ENCODE measurements at places on chromosomes 2 and 18.

- no peak for DNase-seq
These were observed 32.9 kb downstream of the LOXHD1 start for GRCh38 chr18:46624127-46624526.

DNA sequence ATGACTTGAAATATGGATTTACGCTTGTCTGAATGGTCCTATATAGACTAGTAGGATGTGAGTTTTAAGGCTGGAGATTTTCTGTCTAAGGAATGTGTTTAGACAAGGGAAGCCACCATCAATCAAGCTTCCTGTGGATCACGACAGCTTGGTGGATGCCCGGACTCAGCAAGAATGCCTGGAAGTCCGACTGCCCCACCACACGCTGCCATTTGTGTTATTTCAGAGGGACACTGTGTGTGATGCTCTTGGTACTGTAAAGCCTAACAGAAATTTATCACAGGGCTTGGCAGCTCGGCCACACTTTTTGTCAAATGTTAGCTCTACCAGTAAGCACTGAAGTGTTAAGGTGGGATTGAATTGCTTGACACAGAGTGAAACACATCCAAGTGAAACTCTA, 127.1 kb upstream of the CDH7 start:
- DNase-seq = no peak

DNA sequence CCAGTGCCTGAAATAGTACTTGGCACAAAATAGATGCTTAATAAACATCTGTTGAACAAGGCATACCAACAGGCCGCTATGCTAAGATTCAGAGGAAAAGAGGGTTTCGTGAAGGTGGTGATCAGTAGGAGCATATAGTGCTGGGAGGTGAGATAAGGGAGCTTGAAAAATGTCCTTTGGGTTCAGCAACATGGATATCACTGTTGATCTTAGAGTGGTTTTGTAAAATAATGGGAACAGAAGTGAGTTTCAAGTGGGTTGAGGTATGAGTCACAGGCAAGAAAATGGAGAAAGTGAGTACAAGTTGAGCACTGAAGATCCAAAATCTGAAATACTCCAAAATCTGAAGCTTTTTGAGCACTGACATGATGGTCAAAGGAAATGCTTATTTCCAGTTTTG, 4.4 kb downstream of the CENPO start:
- no peak for DNase-seq

- DNase-seq = no peak
These were observed 80.2 kb upstream of the GPC1 start for GRCh38 chr2:240355001-240355891.

DNA sequence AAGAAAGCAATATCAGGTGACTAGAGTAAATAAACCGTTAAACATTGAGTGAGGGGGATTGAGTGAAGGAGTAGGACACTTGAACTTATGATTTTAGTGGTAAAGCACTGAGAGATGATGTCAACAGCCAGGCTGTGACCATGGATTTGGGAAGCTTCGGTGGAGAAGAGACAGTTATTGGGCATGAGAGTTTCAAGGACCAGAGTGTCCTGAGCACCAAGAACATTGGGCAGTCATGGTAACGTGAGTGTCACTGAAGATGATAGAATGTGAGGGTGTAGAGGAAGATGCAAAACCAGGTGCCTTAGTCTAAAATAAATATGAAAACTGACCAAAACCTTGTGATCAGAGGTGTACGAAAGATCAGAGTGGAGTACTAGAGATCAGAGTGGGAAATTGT, 248.1 kb downstream of the ASXL3 start:
- no peak for DNase-seq

DNA sequence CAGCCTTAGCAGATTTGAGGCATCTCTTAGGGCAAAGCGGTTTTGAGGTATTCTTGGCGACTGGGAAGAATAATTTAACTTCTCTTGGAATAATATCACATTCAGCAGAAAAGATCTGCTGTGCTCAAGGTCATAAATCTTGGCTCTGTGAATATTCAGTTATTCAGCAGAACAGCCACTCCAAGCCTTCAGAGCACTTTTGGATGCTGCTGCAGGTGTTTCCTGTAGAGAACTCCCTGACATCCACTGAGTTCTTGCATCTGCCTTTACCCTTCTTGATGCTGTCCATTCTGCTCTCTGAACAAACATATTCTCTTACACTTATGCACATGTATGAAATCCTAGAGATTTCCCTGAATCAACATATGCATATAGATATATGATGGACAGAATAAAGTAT, 390.3 kb downstream of the NRXN1 start:
- no peak for DNase-seq
